Fibroblast of villous mesenchyme (primary cell): ENCODE measurements at places on chromosomes 7 and 10.

- no peak for DNase-seq
These were observed 21.8 kb downstream of the PWWP2B start for GRCh38 chr10:132418527-132419416.

DNA sequence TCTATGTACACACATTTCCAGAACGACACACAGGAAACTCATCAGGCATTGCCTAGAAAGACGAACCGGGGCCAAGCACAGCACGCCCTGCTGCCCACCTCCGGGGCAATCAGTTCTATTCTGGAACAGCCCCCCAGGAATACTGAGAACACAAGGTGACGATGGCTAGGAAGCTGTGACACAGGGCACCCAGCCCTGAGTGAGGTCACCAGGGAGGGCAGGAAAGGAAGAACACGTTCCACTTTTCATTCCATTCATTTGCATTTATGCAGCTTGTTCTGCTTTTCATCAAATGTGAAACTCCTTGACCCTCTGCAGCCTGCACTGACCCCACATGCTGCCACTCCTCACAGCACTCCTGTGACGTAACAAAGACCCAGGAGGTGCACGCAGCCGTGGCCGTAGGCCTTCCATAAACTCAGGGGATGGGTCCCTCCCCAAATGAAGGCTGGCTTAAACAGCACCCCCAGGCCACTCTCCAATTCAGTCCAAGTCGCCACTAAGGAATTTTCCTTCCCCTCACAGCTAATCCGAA is 28.9 kb downstream of the MAD1L1 start:
- peak; percentile 84 for DNase-seq

GRCh38 chr7:34389332-34390078 is 268.5 kb upstream of the NPSR1 start:
- DNase-seq, result no peak

DNA sequence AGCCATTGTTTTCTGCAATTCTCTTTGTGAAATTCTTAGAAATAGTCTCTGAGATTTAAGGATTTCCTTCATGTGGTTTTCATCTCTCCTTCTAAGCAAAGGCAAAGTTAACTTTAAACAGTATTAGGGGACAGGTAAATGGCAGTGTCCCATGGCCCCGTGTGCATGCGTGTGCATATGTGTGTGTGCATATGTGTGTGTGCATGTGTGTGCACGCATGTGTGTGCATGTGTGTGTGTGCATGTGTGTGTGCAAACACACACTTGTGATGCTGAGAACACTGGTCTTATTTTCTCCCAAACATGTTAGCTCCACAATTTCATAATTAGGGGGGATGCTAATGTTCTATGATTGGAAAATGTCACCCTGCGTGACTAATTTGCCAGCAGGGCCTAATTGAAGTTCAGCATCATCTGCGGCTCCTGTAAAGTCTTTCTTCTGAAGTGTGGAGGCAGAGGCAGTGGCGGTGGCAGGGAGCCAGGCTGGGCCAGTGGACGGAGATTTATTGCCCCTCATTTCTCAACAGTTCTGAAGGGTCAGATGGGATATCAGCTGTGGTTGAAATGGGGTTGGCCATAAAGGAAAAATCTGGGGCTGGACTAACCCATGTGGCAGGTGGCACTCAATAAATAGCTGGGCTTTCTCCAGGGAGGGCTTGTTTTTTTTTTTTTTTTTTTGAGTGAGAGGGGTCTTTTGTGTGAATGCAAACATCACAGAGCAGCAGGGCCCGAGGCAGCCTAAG is 289.3 kb upstream of the PODXL start:
- DNase-seq, result no peak

DNA sequence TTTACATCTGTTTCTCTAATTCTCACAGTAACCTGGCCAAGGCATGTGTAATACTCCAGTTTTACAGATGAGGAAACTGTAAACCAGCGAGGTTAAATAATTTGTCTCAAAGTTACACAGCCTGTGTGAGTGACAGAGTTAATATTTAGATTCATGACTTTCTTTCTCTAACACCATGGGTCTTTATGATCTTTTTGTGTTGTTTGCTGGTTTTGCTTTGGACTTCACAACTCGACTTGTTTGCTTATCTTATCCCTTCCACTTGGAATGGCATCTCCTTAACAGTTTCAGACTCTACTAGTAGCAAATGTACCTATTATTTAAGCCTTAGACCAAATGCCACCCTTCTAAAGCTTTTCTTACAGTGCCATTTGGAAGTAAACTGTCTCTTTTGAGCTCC is 34.4 kb downstream of the MXI1 start:
- DNase-seq, result no peak

DNA sequence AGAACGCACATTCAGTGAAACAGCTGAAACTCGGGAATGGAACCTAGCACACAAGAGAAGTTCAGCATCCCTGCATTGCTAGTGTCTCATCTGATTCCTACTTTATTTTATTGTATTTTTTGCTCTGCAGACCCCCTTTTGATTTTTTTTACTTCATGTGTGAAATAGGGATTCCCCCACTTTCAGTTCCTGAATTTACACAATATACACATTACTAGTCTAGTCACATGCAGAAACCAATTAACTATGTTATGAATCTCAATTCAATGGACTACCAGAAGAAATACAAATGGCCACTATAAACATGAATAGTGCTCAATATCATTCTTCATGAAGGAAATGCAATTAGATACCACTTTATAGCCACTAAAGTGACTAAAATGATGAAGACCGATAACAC is 386.1 kb upstream of the COBL start:
- no peak for DNase-seq

GRCh38 chr10:98246911-98247805 is 20.8 kb downstream of the LOXL4 start:
- peak; percentile 63 for DNase-seq

DNA sequence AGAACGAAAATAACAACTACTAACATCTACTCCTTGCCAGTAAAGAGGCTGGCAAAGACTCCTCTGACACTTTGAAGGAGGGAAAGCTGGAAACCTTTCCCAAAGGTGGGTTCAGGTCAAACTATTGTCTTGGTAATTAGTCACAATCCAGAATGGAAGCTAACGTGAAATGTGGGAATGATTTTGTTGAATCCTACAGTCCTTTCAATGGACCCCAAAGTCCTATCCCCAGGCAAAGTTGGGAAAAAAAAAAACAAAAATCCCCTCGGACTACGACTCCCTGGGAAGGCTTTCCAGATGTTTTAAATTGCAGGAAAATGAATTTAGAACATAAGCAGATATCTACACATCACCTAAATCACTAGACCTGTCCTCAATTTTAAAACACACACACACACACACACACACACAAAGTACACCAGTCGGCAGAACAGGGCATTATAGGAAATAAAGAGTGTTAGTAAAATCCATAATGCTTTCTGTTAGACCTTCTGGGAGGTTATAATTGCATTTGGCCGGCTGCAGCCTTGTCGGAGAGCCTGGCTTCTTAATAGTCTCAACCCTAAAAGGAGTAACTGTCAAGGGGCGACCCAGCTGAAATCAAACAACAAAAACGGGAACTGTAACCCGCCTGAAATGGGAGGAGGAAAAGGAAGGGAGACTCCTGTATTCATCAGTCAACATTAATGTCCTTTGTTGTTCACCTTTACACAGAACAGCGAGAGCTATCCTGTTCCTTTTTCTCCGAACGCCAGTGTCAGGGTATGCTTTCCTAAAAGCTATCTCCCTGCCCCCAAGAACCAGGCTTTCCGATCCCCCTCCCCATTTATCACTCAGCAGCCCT is 1.5 kb downstream of the DOCK4 start:
- DNase-seq, result peak; percentile 25

DNA sequence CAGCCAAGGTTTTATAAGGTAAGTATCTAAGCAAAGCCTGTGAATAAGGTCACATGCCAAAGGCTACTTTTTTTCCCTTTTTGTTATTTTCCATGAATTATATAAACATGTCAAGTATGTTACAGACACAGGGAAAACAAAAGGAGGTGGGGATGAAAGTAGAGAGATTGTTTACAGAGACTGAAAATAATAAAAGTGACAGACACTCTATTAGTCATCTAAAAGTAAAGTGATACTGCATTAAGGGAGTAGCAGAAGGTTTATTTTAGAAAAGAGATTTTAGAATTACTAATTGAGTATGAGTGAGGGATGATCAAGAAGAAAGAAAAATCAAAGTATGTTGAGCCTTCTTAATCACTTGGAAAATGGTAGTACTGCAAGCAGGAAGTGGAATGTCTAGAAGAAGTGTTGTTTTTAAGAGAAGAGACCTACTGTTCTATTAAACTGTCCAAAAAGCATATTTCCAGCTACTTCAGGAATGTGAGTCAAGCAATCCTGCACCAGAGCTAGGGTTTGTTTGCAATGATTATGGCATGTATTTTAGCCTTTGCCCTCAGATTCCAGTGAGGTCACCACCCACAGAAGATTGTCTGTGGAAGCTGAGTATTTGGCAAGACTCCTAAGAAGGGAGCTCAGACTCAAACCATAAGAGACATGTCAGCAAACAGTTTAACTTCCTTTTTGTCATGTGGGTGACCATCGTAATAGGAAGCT is 177.9 kb upstream of the PLXDC2 start:
- DNase-seq, result peak; percentile 99

DNA sequence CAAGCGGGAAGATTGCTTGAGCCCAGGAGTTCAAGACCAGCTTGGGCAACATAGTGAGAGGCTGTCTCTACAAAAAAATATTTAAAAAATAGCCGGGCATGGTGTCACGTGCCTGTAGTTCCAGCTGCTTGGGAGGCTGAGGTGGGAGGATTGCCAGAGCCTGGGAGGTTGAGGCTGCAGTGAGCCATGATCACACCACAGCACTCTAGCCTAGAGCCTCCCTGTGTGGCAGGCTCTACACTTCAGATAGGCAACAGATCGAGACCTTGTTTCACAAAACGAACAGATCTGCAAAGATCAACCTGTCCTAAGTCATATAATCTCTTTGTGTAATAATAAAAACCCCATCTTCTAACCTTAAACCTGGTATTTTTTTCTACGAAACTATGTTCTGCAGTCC is 76.8 kb downstream of the PTEN start:
- no peak for DNase-seq

GRCh38 chr7:24301703-24302102 is 17.7 kb downstream of the NPY start:
- no peak for DNase-seq
